Kidney epithelial cell (primary cell): ENCODE measurements at places on chromosomes 7 and 10.

GRCh38 chr7:142298009-142298408 lies 40.2 kb upstream of the PRSS58 start:
- DNase-seq, result no peak

DNA sequence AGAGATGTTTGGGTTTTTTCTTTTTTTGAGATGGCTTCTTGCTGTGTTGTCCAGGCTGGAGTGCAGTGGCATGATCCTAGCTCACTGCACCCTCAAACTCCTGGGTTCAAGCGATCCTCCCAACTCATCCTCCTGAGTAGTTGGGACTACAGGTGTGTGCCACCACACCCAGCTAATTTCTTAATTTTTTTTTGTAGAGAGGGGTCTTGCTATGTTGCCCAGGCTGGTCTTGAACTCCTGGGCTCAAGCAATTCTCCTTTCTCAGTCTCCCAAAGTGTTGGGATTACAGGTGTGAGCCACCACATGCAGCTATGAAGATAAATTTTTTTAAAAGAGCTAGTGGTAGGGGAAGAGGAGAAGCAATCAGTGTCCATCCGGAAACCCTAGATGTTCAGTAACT lies 56.8 kb downstream of the CLIP2 start:
- DNase-seq, result no peak

GRCh38 chr7:151754142-151754590 lies 122.7 kb downstream of the PRKAG2 start:
- peak; percentile 99 for DNase-seq

- DNase-seq, result no peak
Observed at GRCh38 chr10:43342279-43343125, 28.9 kb upstream of the FXYD4 start.

DNA sequence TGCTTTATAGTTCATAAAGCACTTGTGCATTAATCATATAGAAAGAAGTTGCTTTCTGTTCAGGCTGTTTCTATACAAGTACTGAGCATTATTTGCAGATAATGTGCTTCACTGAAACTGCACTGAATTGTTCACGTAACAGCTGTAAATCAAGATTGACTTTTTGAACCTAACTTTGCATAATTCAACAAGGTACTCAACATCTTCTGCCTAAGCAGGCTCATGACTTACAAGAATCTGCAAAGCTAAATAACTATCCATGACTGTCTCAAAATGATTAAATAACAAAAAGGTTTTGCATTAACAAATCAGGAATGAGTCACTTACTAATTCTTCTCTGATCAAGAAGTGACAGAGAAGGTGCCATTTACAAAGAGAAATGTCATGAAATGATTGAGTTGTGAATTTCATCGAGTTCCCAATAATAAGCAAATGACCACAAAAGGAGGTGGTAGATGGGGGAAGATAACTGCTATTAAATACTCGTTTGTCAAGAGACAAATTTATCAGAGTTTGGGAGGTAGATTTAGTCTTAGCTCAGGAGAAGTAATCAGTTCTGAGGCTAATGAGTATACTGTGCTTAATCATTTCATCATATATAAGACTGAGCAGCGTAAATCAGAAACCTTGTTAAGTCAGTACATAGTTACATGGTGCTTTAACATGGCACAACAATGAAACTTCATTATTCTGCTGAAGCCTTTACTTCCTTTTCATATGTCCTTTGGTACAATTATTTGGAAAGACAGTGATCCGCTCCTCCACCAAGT lies 161.3 kb upstream of the LRRN3 start:
- no peak for DNase-seq

DNA sequence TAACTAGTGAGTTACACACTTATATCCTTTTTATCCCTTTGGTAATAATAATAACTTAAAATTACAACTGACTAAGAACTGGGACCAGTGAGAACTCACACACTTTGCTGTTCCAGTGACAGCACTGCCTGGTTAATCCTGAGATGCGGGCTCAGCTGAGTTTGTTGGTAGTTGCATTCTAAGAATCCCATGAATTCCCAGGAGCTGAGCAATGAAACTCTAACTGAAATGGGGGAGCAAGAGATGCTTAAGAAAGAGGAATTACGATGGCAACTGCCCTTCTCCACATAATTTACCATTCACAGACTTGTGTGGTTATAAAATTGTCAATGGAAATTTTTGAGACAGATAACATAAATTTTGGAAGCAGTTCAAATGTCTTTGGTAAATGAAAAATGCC lies 659.4 kb downstream of the MAGI2 start:
- no peak for DNase-seq

DNA sequence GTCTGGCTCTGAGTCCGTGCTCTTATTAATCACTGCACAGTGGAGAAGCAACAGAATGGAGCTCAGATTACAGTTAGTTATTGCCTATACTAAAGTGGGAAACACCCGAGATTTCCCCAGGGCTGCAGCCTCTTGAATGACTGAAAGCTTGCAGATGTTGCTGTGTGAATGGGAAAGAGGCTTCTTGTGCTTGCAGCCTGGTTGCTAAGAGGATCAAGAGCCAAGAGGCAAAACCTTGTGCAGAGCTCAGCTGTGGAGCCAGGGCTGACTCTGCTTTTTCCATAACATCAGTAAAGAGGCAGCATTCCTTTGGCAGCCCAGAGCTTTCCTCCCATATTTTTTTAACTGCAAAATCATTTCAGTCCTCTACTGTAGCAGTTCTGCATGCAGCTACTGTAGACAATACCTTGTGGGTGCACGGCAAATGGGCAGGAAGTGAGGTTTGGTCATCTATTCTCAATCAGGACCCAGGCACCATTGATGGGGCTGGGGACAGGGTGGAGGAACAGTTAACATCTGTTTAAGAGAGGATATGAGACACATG lies 86.5 kb downstream of the RALA start:
- DNase-seq, result no peak

DNA sequence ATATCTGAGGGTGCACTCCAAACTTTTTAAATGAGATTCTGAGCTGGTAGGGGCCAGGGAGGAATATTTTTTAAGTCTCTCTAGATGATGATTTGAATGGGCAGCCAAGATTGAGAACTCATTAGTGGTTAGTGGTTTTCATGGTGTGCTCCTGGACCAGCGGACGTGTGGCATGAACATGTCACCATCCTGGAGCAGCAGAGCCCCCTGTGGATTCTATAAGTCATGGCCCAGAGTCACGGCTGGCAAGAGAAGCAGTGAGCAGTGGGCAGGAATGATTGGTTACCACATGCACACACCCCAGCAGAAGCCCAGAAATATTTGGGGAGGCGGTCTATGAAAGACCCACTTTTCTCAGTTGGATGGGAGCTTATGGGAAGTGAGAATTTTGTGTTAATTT lies 21.2 kb upstream of the UCN3 start:
- no peak for DNase-seq

- DNase-seq, result no peak
Observed at GRCh38 chr10:102656791-102657371, 12.6 kb downstream of the TRIM8 start.

GRCh38 chr10:43013065-43013464 lies 63.8 kb upstream of the RET start:
- DNase-seq, result no peak

DNA sequence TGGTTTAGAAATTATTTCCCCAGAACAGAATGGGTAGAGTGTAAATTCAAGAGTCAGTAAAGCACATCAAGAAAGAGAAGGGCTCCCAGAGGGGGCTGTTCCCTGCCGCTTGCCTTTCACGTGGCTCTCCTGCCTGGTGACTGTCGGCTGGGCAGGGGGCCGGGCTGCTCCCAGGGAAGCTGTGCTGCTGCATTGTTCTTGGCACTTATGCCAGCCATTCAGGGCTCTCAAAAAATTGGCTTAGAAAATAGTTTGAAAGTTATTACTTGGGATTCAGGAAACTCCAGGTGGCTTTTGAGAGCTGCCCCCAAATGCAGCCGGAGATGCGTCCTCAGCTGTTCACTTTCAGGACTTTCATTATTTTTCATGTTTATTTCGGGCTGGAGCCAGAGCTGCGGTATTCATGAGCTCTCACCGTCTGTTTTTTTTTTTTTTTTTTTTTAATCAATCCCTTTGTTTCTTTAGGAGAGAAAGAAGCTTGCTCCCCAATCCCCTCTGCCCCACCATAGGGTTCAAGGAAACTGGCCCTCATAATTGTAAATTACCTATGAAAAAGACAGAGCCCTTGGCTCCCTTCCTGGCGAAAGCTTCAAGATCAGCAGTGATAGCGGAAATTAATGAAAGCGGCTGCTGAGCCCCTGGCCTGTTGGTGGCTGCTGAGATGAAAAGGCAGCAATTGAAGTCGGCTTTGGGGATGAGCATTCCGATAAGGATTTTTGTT lies 94.1 kb downstream of the SORCS3 start:
- DNase-seq, result no peak

DNA sequence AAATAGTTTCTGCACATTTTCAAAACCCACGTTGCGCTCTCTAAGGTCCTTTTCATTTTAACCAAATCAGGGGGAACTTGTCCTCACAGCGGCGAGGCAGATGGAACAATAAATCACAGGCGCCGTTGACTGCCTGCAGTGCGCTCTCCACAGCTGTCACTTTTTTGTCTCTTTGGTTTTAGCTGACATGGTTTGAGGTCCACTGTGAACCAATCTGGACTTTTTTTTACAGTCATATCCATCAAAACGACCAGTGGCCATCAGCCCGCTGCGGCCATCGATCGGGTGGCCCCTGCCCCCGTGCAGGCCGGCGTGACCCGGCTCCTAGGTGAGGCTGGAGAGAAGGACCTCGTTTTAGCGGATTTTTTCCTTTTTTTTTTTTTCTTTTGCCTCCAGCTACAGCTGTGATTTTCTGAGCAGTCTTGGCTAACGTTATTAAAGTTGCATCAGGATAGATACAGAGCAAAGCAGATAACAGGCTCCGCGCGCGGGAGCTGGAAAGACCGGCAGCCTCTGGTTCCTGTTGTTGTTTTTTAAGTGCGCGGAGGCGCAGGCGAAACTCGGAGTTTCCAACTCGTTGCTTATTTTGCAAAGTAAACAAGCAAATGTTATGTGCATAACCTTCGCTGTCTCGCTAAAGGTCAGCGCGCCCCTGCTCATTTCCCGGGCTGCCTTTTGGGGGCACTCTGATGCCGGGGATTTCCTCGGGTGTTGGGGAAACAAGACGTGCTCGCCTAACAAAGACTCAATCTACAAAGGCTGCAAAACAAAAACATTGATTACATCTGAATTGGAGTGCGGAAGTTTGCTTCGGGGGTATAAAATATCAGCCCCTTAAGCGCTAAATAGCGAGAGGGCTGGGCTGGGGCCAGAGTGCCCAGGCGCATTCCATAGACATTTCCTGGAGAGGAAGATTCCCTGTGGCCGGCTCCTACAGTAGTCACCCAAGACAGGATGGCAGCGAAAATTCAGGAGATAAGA lies 414.8 kb upstream of the MKI67 start:
- DNase-seq, result no peak

GRCh38 chr7:135317676-135318325 lies 84.2 kb downstream of the STRA8 start:
- peak; percentile 35 for DNase-seq

DNA sequence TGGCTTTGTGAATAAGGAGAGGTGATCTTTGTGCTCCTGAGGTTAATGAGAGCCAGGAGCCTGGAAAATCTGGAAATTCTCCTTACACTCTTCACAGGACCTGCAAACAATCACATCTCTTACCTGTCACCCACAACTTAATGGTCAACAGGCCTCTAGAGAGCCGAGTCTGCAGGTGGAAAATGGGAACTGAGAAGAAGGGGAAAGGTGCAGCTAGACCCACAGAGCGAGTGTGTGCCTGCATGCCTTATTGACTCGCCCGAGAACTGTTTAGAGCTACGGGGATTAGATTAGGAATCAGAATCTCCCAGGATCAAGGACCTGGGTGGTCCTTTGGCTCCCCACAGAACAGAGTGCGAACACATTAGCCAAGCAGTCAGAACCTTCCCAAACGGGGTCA lies 329.6 kb downstream of the PTEN start:
- no peak for DNase-seq

DNA sequence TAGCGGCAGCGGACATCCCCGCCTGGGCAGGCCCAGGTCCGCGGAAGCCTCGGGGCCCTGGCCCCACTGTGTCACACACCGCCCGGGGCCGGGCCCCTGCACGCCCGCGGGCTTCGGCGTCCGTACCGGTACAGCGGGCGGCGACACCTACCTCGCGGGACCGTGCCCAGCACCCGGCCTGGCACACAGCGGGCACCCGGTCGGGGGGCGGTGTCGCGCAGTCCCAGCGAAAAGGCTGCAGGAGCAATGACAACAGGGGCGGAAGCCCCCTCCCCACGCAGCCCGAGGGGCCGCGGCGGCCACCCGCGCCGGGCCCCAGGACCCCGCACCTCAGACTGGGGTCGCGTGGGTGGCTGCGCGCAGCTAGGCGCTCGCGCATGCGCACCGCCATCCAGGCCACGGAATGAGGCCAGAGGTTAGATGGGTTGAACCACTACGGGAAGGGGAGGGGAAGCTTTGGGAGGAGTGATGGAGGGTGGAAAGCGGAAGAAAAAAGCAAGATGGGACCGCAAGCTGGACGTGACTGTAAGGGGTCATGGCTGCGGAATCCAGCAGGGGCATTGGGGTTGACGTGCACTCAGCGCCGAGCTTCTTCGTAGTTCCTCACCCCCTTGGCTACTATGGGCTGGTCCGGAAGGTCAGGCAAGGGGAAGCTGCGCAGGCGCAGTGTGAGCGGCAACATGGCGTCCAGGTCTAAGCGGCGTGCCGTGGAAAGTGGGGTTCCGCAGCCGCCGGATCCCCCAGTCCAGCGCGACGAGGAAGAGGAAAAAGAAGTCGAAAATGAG lies at the start of the genes BCCIP and UROS:
BCCIP (plus strand) TSS at position 669 of the 785 bp plus-strand sequence; CDS start at position 681, 12 bp downstream.
UROS (minus strand) TSS at position 381 of the 785 bp plus-strand sequence. CDS start 6,759 bp downstream, outside the sequence.
- peak; percentile 37 for DNase-seq

- DNase-seq, result no peak
Observed at GRCh38 chr10:10270126-10271050, 747.3 kb upstream of the CELF2 start.

- no peak for DNase-seq
Observed at GRCh38 chr7:80847027-80847426, 71.8 kb downstream of the SEMA3C start.

GRCh38 chr10:110524859-110525232 lies 27.1 kb downstream of the DUSP5 start:
- DNase-seq, result no peak

- no peak for DNase-seq
Observed at GRCh38 chr10:60917331-60918280, 26.4 kb downstream of the RHOBTB1 start.

DNA sequence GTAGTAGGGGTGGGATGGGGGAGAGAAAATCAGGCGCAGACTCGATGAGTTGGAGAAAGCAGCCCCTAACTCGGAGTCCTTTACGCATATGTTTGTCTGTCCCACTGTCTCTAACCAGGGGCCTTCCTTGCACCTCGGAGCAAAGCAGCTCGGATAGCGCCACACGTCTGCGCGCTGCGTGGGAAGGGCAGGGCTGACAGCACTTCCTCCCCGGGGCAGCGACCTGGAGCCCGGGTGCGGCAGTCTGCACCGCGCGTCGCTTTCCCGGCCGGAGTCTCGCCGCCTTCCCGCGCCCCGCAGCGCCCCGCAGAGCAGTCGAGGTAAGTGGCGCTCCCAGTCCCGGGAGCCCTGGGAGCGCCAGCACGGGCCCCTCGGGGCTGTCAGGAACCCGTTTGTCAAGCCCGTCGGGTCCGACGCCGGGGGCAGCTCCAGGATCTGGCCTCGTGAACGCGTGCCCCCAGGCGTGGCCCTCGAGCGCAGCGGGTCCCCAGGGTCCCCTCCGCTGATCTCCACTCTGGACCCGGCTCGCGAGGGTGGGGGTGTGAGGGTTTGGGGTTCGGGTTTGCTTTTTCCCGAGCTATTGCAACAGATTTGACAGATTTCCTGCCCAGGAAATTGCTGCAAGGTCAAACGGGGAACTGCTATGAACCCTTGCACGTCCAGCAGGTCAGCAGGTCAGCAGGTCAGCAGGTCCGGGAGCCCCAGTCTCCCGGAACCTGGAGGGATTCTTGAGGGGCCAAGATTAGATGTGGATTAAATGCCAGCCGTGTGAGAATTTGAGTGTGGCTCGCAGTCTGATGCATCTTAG lies 597 bp downstream of the APBB1IP start:
- DNase-seq, result no peak
